ENCODE measurements at places on chromosomes 4 and X.

DNA sequence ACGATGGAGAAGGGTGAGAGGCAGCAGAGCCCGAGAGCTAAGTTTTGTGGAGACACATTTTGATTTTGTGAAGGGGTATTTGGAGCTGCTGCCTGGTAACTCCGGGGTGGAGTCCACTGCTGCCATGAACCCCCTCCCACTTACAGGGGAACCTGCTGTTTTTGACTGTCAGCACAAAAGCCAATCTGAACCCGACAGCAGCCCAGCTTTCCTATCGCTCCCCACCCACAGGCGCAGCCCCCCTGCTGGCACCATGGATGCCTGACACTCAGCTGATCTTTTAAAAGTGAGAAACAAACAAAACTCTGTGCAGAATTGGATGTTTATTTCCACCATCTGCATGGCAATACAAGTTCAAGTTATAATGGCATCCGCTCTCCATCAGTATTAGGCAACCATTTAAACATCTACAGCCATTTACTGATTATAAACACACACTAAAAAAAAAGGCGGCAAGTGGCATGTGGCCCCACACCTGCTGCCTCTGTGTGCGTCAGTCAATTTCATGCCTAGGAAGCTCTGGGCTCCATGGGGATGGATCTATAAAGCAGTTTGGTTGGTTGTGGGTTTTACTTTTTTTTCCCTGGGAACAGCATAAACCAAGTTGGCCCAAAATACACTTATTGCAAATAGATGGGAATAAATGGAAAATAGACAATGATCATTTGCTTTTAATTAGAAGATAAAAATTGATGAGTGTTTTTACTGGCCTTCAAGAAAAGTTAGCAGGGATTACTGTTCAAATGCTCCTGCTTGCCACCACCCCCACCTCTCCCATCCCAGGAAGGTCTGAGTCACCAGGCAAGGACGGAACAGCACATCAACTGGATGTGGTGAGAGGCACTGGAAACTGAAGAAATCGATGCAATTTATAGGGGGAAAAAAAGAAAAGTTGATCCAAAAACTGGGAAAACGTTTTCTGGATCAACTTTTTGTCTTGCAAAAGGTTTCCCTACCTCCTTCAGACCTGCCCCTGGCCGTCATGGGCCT, 46.0 kb downstream of the SEPSECS start:
- no peak for DNase-seq

DNA sequence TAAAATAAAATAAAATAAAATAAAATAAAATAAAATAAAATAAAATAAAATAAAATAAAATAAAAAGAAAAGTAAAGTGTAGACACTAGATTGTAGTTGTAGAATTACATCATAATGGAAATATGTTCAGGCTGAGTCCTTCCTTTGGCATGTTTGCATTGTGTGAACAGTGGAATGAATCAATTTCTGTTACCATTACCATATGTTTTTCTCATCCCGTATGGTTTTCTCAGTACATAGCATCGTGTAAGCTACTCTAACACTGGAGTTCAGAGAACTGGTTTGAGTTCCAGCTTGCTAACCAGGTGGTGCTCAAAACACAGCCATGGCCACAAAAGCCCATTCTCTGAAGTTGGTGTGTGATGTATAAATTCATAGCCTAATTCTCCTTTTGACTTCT, 45.9 kb downstream of the USP11 start:
- DNase-seq, result no peak

- no peak for DNase-seq
These were observed 285.0 kb upstream of the AADAT start for GRCh38 chr4:170374770-170375169.

DNA sequence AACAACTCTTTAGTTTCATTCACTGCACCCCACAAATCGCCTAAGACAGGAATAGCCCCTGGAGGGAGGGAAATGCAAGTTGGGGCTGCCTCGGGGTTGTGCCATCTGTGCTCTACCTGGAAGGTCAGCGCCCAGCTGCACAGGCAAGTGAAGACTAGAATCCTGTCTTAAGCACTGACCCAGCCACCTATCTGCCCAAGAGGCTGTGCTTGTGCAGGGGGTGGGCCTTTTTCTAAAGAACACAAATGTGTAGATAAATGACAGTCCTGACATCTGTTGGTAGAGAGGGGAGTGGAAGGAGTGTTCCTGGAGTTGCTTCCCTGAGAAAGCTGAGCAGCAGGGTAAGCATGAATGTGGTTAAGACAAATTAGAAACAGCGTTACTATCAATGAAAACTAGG, 15.7 kb downstream of the ZNF518B start:
- no peak for DNase-seq

- no peak for DNase-seq
These were observed 16.8 kb downstream of the CT47C1 start for GRCh38 chrX:119089619-119090018.

GRCh38 chr4:150395872-150396271, 186.1 kb upstream of the MAB21L2 start:
- DNase-seq, result no peak

- DNase-seq, result no peak
These were observed 109.3 kb upstream of the KLHL13 start for GRCh38 chrX:118225711-118226428.

DNA sequence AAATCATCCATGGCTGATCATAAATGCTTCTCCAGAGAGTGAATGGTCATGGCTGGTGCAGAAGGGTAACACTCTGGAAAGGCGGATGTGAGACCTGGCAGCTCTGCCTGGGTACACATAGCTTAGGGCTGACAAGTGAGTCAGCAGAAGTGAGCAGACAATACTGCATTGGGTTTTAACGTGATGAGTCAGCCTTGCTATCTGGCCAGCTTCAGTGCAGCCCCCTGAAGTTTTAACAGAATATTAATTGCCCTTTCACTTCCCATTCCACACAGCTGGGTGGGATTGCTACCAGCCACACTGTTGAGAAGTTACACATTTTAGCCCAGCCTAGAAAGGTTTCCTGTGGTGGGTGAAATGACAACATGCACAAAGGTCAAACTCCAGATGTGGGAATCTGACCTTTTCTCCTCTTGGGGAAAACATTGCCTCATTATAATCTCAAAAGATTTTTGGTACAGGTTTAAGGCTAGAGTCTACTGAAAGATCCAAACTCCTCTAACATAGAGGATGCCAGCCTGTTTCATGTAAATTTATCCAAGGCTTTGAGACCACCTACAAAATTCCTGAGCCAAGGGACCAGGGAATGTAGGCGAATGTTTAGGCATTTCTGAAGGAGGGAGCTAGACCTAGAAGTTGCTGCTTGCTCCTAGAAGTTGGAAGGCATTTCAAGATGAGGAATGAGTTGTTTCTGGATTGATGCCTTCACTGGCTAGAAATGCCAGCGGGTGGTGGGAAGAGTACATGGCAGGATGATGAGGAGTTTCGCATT, 230.3 kb upstream of the PGRMC2 start:
- no peak for DNase-seq

DNA sequence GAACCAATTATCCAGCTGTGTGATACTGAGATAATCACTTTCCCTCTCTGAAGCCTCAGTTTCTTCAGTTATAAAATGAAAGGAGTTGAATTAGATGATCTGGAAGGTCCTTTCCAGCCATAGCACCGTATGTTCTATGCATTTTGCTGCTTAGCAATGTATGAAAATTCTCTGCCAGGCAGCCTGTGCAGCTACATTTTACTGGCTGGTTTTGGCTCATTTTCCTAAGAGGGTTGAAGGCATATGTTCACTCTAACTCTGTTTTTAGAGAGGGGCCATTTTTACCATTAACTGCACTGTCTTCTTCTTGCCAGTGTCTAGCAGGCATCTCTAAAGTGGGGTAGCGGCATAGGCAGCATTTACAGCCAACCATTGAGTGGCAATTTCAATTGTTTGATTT, 26.1 kb downstream of the TRPC5 start:
- no peak for DNase-seq

GRCh38 chrX:130032552-130032951, 50.1 kb downstream of the BCORL1 start:
- DNase-seq, result no peak

GRCh38 chrX:100750883-100751282, 19.0 kb upstream of the SYTL4 start:
- DNase-seq, result no peak

GRCh38 chrX:110418316-110419235, 59.9 kb downstream of the RTL9 start:
- DNase-seq, result no peak

- DNase-seq, result no peak
These were observed 8.4 kb upstream of the BST1 start for GRCh38 chr4:15694431-15694830.

DNA sequence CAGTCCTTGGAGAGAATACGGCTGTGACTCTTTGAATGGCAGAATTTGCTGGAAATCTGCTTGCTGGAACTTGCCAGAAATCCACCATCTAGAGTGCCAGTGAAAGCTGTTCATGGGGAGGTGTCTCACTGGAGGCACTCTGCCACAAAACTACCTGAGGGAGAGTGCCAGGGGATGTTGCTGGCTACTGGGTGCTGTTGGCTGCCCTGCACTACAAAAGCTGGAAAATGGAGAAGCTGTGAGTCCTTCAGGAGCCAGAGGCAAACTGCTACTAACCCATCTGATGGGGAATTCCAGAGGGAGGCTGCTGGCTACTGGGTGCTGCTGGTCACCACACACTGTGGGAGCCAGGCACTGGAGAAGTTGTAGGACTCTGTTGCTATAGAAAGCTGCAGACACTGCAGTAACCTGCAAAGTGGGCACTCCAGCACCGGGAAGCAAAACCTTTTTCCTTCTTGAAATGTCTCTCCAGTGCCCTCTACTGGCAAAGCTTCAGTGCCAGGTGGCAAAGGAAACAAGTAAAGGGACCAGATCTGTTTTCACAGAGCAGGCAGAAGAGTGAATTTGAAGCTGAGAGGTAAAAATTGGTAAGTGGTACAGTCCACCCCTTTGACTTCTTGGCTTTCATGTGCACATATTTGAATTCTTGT, 47.8 kb upstream of the HSD17B10 start:
- DNase-seq, result no peak

DNA sequence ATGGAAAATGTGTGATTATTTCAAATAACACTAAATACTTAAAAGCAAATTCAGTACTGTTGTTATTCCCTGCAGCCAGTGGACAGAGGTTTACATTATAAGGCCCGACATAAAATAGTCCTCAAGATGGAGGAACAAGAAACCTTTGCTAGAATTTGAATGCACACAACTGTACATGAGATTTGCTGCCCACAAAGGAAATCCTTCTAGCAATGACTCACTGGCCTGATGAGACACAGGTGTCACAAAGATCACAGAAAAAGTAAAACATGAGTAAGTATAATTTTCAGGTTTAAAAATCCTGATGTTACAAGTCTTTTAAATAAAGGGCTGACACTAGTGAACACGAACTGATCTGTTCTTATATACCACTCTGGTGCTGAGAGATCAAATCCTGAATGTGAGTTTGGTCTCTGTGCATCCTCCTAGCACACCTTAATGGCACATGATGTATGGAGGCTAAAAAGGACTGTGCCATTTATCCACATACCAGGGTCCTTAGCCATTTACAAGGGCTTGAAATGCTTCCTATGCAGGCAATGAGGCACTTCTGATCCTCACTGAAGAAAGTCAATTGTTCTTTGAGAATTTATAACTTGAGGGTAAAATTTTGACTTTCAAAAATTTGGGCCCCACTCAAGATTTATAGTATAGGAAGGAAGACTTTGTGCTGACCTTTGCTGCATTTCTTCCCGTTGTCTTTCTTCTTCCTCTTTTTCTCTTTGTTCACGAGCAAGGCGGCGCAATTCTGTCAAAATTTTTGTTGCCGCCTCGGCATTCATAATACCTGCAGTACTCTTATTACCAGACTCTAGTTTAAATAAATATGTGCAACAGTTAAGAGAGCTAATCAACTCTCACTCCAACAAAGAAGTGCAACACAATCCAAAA, 23.0 kb downstream of the MAP7D3 start:
- no peak for DNase-seq

DNA sequence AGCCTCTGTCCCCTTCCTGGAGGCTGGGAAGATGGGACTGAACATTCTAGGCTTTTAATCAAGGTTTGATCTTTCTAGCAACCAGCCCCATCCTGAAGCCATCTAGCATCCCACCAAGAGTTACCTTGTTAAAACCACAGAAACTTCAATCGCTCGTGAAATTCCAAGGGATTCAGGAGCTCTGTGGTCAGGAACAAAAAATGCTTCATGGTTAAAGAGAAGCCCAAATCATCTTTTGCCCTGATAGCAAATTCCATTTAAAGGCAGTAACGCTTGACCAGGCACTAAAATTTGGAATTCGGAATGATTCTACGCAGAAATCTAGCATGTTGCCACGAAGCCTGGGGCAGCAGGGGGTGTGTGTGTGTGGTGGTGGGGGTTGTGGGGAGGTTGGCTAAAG, 47.8 kb downstream of the CASP6 start:
- DNase-seq, result no peak

DNA sequence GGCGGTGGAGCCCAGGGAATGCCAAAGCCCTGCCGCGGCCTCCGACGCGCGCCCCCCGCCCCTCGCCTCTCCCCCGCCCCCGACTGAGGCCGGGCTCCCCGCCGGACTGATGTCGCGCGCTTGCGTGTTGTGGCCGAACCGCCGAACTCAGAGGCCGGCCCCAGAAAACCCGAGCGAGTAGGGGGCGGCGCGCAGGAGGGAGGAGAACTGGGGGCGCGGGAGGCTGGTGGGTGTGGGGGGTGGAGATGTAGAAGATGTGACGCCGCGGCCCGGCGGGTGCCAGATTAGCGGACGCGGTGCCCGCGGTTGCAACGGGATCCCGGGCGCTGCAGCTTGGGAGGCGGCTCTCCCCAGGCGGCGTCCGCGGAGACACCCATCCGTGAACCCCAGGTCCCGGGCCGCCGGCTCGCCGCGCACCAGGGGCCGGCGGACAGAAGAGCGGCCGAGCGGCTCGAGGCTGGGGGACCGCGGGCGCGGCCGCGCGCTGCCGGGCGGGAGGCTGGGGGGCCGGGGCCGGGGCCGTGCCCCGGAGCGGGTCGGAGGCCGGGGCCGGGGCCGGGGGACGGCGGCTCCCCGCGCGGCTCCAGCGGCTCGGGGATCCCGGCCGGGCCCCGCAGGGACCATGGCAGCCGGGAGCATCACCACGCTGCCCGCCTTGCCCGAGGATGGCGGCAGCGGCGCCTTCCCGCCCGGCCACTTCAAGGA, at the start of gene FGF2:
Gene FGF2 (plus strand): TSS at position 279 of the 705 bp plus-strand sequence. CDS start 344 bp downstream, at position 623.
- peak; percentile 18 for DNase-seq

GRCh38 chr4:175129797-175130196, 211.6 kb downstream of the ADAM29 start:
- DNase-seq, result no peak

- no peak for DNase-seq
These were observed 2.0 kb downstream of the ARHGAP36 start for GRCh38 chrX:131060147-131060546.

DNA sequence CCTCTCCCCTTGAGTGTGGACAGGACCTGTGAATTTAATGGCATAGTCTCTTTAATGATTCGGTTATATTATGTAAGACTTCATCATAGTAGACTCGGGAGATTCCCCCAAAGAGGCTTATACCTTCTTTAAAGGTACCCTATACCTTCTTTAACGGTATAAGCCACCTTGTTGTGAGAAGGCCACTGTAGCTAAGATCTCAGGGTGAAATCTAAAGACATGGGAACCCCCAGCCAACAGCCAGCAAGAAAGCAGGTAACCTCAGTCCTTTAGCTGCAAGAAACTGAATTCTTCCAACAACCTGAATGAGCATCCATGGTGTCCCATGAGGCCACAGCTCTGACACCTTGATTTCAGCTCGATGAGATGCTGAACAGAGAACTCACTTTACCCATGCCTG, 931 bp downstream of the DDX60 start:
- no peak for DNase-seq

- DNase-seq, result no peak
These were observed 383 bp downstream of the PCYT1B start for GRCh38 chrX:24646745-24647182.

GRCh38 chrX:100643956-100644860, at the start of gene SRPX2:
TSS of gene SRPX2 (plus strand) at chrX:100644199. CDS start at chrX:100646323, 2,124 bp downstream.
- no peak for DNase-seq

GRCh38 chr4:182764642-182765041, 152.5 kb downstream of the DCTD start:
- DNase-seq, result no peak

All from stimulated activated CD4-positive, alpha-beta T cell treated with anti-CD3 and anti-CD28 coated beads, TNF-alpha, amount 100 ng/mL, for 24 hours (primary cell).